ENCODE measurements at places on chromosomes 2 and 18. TPM values are rescaled to one million over a fixed set of nuclear protein-coding genes. Genes with fewer than 3 reads are reported as not detected.

The DSG2 gene
- polyA plus RNA-seq = 4.2 TPM

DNA sequence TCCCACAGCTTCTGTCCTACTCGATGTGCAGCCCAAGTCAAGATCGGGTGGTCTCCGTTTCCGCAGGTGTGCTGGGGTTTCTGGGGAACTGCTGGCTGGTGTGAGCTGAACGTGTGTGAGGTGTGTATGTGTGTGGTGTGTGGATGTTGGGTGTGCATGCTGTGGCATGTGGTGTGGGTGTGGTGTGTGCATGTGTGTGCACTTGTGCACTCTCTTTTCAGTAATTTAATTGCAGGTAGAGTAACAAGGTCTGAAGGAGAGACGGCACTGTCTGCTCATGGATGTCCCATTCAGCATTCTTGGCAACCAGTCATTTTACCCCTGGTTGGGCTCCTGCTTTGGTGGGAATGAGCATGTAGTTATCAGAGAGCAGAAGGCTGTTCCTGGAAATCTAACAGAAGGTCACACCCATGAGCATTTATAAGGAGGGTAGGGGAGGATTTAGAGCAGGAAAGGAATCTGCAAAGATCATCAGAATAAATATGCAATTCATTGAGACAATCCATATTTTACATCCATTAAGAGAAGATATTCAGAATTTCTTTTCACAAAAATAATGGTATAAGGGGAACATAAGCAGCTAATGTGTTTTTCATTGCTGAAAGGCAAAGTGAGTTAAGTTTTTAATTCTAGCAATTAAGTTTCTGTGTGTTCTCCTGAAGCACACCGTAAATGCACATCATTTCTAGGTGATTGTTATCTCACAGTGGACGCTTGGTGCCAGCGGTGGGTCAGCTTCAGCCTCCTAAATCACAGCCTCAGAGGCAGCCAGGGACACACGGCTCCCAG, 60.7 kb downstream of the ADI1 start:
- no peak for DNase-seq

- DNase-seq = no peak
These were observed 219.3 kb upstream of the TNP1 start for GRCh38 chr2:217079165-217079564.

The DNAH6 gene
- 0.40 TPM for polyA plus RNA-seq

DNA sequence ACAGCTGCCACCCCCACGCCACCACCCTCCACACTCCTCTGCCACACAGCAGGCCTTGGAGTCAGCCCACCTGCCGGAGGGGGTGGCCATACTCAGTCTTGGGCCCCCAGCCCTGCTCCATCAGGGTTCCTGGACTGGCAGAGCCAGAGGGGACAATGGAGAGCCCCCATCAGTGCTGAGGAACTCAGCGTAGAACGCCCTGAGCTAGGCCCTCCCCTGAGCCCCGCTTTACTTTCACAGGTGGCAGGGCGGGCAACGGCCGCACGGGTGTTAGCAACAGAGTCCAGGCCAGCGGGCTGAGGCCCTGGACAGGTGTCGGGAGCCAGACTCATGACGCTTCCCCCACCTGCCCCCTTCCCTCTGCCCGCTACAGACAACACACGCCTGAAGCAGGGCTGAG, 47.1 kb downstream of the FOSL2 start:
- DNase-seq = no peak

The TDRD15 gene
- polyA plus RNA-seq = not detected

The RBM44 gene
- polyA plus RNA-seq = 0.57 TPM

DNA sequence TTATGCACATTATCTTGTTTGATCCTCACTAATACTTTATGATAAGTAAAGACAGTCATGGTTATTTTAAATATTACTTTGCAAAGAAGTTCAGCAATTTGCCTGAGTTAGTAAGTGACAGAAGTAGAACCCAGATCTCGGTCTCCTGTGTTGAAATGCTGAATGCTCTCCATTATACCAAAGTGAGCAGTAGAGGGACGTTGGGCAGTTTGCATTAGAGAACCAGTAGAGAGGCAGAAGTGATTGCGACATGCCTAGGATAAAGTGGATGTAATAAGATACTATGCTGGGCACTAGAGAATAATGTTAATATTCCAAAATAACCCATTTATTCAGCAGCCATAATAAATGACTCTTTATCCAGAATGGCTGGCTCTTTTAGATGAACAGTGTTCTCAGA, 201.0 kb downstream of the PMAIP1 start:
- no peak for DNase-seq

The FLACC1 gene
- polyA plus RNA-seq = 0.80 TPM

DNA sequence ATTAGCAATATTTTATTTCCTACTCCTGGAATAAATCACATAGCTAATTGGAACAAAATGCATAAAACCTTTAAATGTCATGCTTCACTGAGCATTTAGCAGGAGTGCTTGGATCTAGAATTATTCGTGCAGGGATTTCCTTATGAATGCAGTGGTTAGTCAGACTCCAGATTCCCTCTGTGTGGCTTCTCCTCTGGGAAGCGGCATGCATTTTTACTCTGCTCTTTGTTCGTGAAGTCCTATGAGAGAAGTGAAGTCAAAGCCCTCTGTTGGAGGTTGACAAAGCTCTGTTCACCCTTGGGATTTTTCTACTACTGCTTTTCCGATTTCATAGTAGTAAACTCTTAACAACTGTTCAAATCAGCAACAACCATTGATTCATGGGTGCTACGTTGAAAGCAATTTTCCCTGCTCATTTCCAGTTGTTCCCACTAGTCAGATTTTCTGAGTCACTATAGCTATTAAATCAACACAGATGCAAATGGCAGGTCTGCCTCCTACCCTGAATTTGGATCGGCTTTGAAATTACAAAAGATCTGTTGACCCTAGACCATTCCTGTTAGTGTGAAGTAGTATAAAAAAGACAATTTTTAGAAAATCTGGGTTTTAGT, 461.7 kb downstream of the STK39 start:
- no peak for DNase-seq

The SERPINB11 gene
- polyA plus RNA-seq = not detected

DNA sequence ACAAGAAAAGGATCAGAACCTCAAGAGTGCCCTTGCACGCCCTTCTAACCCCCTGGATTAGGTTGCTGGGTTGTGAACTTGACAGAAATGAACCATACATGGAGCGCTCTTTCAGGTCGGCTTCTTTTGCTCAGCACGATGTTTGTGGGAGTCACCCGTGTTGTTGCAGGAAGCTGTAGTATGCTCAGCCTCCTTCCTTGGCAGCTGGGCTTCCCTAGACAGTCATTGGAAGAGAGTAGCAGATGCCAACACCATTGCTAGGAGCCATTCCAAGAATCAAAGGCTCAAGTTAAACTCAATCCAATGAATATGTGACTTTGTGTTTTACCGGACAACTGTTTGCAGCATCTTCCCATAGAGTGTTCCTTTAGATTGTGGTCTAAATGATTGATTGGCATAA, 47.0 kb downstream of the RAB12 start:
- no peak for DNase-seq

The ARHGAP15 gene
- not detected for polyA plus RNA-seq

DNA sequence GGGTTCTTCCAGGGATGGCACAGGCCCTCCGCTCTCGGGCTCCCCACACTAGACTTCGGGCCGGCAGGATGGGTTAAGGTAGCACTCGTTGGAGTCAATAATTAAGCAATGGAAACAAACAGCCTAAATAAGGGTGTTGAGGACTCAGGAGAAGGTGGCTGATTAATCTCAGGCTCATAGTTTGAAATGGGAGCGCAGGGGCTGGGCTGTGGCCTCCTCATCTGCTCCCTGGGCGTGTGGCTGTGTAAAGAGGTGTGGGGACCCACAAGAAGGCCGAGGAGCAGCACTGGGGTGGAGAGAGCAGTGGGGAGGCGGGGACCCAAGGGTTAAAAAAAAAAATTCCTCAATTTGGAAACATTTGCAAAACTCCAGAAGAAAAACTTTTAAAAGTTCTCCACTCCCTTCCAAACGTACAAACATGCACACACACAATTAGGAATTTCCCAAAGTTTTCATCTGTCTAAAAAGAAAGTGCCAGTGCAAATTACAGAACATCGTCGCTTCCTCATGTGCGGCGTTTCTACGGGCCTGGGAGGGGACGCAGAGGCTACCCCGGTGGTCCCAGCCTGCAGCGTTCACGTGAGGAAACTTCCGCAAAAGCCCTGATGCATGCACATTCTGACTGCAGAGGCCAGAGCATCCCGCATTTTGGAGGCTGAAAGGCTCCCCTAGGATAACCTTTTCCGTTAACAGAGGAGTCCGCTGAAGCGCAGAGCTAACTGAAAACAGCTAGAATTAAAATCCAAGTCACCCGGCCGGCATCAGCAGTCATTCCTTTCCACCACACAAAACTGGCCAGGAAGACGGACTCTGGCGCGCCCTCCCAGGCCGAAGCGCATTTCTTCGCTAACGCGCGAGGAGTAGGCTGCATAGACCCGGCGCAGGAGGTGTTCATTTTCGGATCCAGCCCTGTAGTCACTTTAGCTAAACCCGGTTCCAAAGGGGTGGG, 1.0 kb upstream of the TUBB6 start:
- DNase-seq = peak; percentile 78

- no peak for DNase-seq
These were observed 15.8 kb downstream of the DGKD start for GRCh38 chr2:233369897-233370685.

The ADAM17 gene
- polyA plus RNA-seq = 33.0 TPM

DNA sequence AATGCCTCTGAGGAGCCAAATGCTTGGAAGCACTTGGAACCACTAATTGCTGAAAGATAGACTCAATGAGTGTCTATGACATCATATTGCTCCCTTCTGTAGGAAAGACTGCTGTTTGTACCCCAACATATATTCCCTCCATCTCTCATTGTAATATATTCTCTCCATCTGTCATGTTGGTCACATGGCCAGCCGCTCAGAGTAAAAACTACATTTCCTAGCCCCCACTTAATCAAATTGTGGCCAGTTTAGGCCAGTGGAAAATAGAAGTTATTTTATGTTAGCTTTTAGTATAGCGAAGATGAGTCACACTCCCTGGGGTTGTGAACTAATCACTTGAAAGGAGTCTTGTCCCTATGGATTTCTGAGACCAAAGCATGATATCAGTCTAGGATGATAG, 160.2 kb downstream of the HNMT start:
- DNase-seq = no peak

- DNase-seq = no peak
These were observed 272.6 kb upstream of the UBE2E3 start for GRCh38 chr2:180707884-180708205.

- no peak for DNase-seq
These were observed 41.1 kb upstream of the GALNT5 start for GRCh38 chr2:157216286-157216965.

DNA sequence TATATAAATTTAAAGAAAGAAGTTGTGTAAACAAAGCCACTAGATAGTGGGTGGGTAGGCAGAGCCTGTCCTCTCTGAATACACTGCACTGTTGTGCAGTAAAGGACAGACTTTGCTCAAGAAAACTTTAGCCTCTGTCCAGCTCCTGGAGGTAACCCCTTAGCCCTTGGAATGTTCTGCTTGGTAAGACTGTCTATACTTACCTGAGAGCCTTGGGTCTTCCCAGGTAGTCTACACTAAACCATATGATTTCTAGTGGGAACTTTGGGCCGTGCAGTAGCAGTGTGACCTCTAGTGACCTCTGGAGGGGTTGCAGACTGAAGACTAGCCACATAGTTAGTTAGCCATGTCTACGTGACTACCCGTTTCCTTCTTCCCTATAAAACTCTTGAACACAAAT, 678.3 kb upstream of the NRXN1 start:
- DNase-seq = no peak

The C2orf81 gene
- not detected for polyA plus RNA-seq

DNA sequence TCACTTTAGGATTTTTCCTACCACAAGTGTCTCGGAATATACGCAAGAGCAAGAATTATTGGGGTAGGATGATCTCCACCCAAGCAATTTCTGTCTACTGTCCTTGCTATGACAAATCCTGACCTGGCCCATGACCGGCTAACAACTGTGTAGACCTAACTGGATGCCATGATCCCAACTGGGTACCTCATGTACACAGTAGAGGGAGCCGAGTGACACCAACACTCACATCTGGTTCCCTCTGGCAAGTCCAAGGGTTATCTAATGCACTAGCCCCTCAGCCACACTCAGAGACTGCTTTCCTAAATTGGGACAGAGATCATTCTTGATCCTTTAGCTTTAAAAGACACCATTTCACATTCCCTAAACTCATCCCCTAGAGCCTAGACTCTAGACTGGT, 60.7 kb upstream of the ZNF532 start:
- no peak for DNase-seq
